ENCODE measurements at places on chromosomes 2 and 18. TPM values are rescaled to one million over a fixed set of nuclear protein-coding genes. Genes with fewer than 3 reads are reported as not detected.

LBX2 gene
- 3.3 TPM for total RNA-seq

GRCh38 chr18:9196568-9196967, 60.0 kb downstream of the ANKRD12 start:
- DNase-seq = no peak

DNA sequence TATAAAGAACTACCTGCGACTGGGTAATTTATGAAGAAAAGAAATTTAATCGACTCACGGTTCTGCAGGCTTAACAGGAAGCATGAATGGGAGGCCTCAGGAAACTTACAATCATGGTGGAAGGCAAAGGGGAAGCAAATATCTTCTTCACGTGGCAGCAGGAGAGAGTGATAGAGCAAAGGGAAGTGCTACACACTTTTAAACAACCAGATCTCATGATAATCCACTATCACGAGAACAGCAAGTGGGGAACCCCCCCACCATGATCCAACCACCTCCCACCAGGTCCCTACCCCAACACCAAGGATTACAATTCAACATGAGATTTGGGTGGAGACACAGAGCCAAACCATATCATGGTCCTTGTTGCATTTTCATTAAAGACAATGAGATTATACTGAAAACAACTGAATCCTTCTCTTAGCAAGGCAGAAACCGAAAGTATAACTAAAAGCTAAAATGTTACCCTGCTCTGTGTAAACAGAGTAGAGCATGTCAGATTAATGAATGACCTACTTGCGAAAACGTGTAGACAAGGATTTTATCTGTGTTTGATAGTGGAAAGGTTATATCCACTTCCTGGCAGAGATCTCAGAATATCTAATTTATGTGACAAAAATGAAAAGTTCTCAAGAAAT, 60.1 kb upstream of the RBBP8 start:
- DNase-seq = no peak

DNA sequence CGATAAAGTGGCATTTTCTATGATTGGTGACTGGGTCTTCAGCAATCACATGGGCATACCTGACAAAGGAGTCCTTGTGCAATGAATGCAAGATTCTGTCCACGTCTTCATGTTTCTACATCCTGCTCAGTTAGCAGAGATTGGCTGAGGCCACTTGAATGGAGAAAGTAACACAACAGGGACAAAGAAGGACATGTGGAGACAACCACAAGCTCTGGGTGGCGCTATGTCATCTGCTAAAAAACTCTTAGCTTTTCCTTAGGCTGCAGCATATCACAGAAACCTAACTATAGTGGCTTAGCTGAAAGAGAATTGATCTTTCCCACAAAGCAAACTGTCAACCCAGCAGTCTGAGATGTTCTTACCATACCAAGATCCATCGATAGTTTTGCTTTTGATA, 1109.7 kb downstream of the SOCS6 start:
- peak; percentile 46 for DNase-seq

SKOR2 gene
- total RNA-seq = not detected

- DNase-seq = no peak
Observed at GRCh38 chr2:201575971-201576370, 67.3 kb downstream of the TMEM237 start.

DNA sequence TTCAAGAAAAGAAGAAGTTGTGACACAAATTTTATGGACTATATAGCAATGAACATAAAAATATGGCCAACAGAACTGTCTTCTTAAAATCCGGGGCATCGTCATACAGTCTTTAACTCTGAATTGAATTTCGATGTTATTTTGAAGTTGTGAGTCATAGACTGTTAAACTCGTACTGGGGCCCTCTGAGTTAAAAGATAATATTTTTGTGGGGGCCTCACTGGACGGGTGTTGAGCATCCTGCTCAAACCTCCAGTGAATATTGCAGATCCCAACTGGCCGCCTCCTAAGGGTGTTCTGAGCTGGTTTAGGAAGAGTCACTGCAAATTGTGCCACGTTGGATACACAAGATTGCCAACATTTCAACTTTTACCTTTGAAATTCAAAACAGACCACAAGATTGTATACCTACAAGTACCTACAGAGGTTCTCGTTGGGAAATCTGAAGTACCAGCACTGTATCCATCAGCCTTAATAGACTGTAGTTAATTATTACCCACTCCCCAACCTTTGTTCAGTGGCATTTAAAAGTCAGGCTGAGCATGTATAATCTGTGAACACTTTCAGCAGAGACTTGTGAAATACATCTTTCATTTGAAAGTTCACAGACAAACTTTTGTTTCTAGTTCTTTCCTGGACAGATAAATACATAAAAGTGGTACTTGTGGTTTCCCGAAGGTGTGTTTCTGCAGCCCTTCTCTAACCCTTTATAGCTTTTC, 27.8 kb downstream of the KLHL23 start:
- DNase-seq = no peak

- no peak for DNase-seq
Observed at GRCh38 chr2:190649798-190650390, 1.0 kb downstream of the NAB1 start.

DNA sequence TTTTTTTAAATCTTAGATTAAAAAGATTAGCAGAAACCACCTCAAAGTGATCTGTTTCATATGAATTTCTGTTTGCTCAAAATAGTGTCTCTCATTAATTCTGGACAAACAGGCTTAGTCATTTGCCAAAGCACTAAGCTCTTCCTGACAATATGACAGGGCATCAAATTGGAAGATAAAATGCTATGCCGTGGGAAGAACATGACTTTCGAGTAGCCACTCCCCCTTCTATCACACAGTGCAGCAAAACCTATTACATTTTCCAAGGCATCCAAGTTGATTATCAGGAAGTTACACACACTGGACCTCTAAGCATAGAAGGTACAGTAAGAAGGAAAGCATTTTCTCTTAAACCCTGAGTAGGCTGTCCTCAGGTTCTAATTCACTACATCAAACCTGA, 89.5 kb downstream of the STK39 start:
- no peak for DNase-seq

GRCh38 chr2:142131010-142131669, at the start of gene LRP1B:
TSS of gene LRP1B (minus strand) at chr2:142131016. CDS start at chr2:142130729, 287 bp downstream.
- DNase-seq = peak; percentile 13

MEIS1 gene
- total RNA-seq = 61.8 TPM

CFAP210 gene
- 0.23 TPM for total RNA-seq

GRCh38 chr2:165147186-165148045, 56.4 kb downstream of the SCN3A start:
- no peak for DNase-seq

DNA sequence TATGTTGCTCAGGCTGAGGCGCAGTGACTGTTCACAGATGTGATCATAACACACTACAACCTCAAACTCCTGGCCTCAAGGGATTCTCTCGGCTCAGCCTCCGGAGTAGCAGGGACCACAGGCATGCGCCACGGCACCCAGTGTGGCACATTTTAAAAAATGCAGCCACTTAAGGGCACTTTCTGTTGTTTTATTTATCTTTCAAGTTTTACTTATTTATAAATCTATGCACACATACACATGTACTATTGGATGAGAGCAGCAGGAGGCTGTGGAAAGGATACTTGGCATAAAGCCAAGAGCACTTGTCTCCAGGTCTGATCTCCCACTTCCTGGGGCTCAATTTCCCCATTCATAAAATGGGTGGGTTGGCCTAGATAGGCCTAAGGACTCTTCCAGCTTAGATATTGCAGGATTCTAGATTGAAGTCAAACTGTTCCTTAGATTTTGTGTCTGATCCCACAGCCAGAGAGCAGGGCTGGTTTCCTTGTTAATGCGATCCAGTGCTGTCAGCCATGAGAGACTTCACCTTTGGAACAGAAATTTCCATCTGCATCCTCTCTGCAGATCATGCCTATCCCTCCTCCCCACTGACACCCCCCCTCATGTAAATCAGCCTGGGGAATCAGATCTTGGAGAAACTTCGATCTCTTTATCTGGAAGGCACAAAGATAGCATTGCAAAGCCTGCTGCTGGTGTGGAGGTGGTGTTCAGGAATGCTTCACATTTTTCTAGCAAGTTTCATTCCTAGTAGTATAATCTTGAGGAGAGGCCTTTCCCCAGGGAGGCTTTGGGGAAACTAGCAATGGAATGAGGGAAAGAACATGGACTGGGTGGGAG, 24.7 kb downstream of the PCBP1 start:
- DNase-seq = no peak

- no peak for DNase-seq
Observed at GRCh38 chr2:153443106-153443505, 35.5 kb downstream of the RPRM start.

LPIN1 gene
- total RNA-seq = 51.1 TPM

DNA sequence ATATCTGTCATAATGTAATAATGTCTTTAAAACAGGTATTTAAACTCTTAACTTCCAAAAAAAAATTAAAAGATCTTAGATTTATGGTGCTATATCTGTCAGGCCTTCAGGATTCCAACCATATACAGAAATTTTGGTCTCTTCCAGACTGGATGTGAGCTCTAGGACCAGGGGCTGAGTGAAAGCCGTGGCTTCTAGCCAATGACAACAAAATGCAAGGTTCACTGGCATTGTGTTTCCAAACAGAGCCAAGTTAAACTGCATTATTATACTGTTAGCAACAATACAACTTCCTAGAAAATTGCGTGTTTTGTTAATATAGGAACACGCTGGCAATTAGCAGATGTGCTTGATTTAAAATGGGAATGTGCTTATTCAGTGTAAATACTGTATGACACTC, 809.8 kb upstream of the SOX11 start:
- DNase-seq = no peak

PROC gene
- total RNA-seq = 3.3 TPM

Data from mucosa of gallbladder (tissue), 1 donor.